SK-N-MC (cell line): ENCODE measurements at places on chromosomes 6 and 20.

- DNase-seq: no peak
Measured at GRCh38 chr20:61694682-61695081, 371.0 kb downstream of the TAF4 start.

DNA sequence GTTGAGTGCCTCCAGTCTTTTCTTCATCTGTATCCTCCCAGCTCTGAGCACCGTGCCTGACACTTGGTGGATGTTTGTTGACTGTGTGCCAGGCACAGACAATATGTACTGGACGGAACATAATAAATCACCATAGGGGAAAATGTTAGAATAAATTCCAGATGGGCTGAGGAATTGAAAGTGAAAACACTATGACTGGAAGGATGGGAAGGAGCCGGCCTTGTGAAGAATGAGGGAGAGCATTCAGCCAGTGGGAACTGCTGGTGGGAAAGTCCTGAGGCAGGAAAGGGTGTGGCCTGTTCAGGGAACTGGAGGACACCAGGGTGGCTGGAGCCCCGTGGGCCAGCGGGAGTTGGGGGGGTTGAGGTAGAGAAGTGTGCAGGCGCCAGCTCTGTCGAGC, 75.4 kb downstream of the MTHFD1L start:
- no peak for DNase-seq

DNA sequence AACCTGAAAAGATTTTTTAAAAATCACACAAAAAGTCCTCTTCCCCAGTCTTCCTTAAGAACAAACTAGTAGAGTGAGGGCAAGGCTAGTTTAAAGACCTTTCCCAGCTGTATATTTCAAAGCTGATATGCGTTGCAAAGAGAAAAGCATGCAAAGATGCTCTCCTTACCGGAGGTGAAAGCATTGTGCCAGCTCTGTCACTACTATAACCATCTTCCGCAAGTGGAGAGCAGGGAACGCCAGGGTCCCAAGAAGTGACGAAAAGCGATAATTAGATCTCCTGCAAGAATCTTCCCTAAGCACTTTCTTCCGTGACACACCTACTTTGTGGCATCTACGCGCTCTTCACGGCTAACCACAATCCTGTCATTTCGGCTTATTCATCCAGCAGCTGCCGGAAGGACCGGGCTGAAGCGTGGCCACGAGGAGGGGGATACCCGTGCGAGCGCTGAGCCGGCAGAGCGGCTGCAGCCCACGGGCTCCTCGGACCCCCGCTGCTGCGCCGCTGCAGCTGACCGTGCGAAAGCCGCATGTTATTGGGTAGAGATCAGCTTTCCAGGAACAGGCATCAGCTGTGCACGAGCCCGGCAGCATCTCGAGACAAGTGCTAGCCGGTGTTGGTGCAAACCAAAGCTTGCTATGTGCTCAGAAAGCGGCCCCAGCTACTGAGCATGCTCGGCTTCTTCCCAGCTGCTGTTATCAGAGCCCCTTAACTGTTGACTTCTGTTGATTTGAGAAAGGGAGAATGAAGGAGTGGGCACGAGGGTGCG, 57.2 kb upstream of the ARHGAP18 start:
- DNase-seq: no peak

DNA sequence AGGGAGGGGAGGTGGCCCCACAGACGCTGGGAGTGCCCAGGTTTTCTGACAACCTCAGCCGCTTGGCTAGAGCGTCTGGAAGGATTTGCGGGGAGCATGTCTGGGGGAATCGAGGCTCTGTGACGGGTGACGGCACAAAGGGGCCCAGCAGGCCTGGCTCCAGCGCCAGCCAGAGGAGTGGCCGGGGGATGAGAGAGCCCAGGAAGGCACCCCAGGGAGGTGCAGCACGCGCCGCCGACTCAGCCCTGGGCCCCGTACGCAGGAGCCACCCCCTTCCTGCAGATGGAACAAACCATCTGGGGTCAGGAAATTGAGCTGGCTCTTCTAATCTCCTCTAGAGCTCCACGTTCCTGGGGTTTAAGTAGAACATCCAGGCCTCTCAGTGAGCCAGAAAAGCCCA, 5.9 kb upstream of the SLCO4A1 start:
- DNase-seq: no peak

DNA sequence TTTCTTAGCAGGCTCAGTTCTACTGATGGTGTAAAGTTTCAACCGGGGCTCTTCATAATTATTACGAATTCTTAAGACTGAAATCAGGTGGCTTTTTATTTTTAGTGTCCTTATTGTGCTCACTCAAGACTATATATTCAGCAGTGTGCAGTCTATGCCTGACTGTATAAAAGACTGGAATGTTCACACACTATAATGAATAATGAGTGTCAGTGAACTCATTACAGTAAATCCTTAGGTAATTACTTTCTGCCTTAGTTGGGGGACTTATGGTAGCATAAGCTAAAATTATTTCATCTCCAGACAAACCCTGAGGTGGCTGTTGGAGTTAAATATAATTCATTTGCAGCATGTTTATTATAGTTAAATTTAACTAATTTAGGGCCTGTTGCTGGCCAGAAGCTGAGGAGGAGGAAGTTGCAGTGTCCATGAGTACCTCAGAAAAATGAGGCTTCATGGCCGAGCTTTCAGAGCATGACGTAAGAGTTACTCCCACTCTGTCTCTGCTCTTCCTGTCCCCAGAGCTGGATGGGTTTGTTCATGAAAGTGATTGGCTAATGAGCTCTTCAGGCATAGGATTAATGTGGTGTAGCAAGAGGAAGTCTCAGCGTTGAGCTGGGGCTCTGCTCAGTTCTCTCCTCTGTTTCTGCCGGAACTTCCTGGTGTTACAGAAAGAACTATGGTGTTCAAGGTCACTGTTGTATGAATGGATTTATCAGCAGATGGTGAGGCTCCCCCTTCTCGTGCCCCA, 335.7 kb downstream of the NRN1 start:
- DNase-seq: peak; percentile 63

GRCh38 chr6:168100803-168101589, 22.0 kb upstream of the FRMD1 start:
- DNase-seq: no peak

DNA sequence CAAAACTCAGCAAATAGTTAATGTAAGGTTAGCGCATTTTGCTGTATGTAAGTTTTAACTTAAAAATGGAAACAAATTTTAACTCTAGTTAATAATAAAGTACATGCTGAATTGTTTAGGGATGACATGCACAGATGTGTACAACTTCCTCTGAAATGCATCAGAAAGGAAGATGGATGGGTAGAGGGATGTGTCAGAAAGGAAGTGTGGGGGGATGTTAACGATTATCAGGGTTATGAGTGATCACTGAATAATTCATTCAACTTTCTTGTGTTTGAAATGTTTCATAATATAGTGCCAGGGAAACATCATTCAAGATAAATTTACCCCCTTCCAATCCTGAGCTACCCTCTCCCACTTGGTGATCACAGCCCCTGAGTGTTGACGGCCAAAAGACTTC, 87.6 kb downstream of the FOXA2 start:
- no peak for DNase-seq

DNA sequence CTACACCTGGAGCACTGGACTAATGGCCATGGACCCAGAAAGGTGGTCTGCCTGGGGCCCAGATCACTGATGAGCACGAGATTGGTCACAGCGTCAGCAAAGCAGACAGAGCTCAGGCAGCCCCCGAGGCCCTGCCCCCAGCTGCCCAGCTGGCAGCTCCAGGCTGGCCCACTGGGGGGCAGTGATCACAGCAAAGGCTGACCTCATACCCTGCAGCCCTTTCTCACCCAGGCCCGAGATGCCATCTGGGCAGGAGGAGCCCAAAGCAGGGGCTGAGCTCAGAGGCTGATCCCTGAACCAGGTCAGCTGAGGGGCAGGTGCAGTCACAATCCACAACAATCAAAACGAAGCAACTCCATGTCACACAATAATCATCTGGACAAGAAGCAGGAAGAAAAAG, 4.1 kb downstream of the MAP1LC3A start:
- DNase-seq: no peak

- DNase-seq: no peak
Measured at GRCh38 chr20:53900380-53900999, 169.9 kb downstream of the BCAS1 start.

GRCh38 chr6:26195924-26196845, 109.0 kb downstream of the HFE start:
- no peak for DNase-seq

GRCh38 chr6:12335131-12335527, 45.0 kb downstream of the EDN1 start:
- DNase-seq: no peak

GRCh38 chr6:132392270-132392646, 9.0 kb downstream of the MOXD1 start:
- DNase-seq: no peak

DNA sequence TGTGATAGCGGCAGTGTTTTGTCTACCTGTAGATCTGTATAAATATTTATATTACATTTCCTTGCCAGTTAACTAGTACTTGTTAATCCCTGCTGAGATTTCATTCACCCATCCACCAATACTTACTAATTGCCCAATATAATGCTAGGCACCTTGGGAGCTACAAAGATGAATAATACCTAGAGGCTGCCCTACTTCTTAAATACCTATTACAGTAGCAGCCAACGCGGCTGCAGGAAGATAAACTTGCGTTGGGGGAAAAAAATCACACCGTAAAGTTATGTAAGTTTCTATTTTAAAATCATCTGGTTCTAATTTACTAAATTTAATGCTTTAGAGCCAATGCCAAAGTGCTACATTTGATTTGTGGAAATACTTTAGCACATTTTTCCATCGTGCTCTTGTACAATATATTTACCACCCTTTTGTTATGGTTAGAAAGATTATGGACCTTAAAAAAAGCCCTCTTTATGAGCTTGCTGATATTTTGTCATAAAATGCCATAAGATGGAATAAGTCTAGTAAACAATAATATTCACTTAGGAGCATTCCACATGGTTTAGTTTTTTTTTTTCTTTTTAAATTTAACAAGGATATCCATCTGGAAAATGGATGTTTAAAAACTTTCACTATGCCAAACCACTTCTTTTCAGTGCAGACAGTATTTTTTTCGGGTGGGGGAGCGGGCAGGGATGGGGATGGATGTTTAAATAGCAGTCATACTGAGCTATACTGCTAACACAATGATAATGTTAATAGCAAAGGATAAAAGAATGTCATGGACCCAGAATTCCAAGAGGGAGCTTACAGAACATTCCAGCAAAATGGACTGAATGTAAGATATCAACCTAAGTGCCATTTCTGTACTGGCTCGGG, 13.2 kb upstream of the NEDD9 start:
- DNase-seq: peak; percentile 24

GRCh38 chr20:7392542-7393206, 547.6 kb downstream of the HAO1 start:
- DNase-seq: no peak

DNA sequence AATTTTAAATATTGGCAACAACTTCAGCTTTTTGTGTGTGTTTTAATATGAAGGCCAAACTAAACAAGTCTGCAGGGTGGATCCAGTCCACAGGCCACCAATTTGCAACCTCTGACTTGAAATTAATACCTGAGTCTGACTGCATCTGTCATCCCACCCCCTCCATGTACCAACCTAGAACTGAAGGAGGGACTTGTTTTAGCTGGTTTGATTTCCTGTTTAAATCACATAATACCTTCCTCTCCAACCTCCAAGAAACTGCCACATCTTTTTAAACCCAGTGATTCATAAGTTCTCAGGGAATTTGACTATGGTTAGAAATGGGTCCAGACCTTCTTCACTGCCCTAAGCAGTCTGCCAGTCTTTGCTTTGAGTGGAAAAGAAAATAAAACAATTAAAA, 21.6 kb downstream of the RNF8 start:
- DNase-seq: no peak

- DNase-seq: no peak
Measured at GRCh38 chr6:124040655-124041054, 237.0 kb downstream of the NKAIN2 start.

DNA sequence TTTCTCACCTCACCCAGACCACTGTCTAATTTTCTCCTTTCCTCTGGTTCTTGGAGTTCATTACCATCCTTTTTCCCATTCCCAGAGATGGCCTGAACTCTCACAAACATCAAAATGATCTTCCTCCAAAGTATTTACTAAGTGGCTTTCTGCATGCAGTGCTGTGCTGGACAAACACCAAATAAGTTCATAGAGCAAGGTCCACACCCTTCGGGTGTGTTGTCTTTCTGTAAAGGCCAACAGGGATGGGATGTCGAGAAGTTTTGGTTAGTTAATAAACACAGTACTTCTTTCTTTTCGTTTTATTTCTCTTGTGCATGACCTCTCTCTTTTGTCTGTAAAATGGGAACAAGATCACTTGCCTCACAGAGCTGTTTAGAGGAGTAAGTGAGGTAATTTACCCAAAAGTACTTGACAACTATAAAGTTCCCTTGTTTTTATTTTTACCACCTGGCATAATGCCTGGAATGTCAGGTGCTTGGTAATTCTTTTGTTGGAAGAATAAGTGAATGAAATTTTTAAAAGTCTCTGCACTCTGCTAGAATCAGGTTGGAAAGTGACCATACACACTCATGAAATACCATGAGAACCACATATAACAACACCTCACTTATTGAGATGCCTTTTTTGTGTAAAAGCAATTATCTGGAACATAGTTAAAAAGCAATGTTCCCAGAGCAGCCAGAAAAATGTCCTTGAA, 22.8 kb upstream of the CCN6 start:
- DNase-seq: no peak

- no peak for DNase-seq
Measured at GRCh38 chr6:56869346-56869745, 85.6 kb upstream of the BEND6 start.

DNA sequence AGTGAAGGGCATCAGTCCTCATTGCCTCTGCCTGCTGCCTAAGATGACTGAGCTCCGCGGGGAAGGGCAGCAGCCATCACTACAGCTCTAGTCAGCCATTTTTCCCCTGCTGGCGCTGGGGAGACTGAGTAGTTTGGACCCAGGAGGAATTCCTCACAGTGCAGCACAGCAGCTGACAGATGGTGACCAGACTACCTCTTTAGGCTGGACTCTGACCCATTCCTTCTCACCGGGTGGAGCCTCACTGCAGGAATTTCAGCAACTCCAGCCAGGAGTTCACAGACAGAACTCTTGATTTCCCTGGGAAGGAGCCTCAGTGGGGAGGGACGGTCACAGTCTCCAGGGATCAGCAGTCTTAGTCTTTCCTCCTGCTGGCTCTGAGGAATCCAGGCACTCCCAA, 492.0 kb upstream of the MMS22L start:
- no peak for DNase-seq

DNA sequence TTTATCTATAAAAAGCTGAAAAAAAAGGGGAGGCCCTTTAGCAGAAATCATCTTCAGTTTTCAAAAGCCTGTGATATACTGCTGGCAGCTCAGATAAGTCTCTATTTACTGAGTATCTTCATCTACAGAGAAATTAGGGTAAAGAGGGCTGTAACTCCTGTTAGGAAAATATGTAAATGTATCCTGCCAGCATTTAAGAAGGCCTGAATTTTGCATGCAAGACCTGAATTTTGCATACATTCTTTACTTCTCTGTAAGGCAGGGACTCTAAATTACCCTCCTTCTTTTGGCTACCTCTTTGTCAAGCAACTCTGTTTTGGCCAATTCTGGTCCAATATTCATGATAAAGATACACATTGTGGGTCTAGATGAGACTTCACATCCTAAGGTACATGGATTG, 150.6 kb upstream of the SPACA1 start:
- DNase-seq: no peak

- peak; percentile 95 for DNase-seq
Measured at GRCh38 chr6:15441215-15441868, 195.5 kb downstream of the JARID2 start.
